ENCODE measurements at places on chromosomes 5 and 9.

DNA sequence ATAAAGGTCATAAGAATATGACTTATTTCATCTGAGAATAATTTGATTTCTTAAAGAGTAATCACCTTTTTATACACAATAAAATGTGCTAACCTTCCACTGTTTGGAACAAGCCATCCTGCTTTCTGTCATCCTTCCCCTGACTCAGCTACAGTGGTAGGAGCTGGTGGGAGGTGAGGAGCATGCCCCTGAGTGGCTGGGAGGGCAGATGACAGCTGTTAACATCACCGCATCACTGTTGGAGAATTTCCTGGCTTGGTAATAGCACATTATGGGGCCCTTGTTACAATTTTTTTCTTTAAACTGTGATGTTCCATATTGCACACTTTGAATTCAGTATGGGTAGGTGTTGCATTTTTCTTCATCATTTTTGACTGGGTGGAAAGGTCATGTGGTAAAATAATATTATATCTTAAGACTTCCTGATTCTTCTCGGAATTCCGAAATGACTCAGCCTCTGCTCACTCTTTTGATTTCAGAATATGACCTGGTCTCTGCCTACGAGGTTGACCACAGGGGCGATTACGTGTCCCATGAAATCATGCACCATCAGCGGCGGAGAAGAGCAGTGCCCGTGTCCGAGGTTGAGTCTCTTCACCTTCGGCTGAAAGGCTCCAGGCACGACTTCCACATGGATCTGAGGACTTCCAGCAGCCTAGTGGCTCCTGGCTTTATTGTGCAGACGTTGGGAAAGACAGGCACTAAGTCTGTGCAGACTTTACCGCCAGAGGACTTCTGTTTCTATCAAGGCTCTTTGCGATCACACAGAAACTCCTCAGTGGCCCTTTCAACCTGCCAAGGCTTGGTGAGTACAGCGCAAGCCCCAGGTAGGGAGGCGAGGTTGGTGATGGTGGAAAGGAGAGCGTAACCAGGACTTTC is 5.8 kb downstream of the ADAMTS16 start:
- DNase-seq = no peak

DNA sequence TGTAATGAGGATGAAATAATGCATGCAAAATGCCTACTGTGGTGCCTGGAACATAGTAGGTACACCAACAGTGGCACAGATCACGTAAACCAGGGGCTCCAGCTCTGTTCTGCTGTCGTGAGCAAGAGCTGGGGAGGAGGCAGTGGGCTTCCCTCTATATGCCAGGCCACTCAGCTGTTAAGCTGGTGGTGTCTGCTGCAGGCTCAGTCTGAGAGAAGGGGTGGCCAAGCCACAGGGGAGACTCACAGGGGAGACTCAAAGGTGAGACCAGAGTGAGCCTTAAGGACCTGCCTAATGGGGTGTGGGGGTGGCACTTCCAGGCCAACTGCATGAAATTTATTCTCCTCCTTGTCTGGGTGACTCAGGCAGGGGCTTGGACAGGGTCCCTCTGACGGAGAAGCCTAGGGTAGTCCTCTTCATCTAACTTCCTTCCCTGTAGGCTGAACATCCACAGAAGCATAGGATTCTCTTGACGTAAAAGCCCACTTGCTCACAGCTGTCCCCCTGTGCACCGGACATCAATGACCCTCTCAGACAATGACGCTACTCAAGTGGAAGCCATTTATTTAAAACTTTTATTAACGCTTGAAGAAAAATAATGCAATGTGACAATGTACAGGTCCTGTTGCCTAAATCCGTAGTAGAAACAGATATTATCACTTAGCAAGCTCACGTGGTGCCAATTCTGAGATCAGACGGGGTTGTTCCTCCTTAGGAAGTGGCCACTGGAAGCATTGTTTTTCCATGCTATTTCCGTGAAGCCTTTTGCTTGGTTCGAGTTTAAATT is 13.9 kb downstream of the STC2 start:
- no peak for DNase-seq

DNA sequence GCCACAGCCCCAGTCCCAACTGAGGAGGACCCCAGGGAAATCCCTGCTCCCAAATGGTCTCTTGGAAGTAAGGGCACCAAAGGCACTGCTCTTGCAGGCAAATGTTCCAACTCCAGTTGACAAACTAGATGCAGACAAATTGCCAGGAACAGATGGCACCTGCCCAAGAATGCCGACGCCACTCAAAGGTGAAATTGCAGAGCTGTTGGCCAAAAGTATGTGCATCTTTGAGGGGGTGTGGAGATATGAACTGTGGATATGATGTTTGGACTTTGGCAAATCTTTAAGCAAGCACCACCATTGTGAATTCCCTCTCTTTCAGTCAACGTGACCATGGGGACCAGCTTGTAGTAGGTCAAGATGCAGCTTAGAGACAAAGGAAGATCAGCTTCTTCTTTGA is 12.0 kb upstream of the CPLX2 start:
- no peak for DNase-seq

DNA sequence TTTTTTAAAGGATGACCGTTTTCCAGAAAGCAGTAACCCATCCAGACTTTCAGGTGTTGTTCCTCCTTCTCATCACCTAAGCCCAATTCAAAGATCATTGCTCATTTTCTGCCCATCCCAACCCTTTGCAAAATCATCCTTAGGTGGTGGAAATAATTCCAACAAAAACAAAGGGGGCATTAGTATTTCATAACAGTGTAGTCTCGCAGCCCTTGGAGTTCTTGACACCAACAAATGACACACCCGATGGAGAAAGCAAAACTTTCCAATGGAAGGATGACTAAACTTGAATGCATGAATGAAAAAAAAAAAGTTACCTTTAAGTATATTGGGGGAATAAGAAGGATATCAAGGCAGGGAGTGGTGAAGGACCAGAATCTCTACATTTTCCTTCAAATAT is 117.0 kb downstream of the PAPPA start:
- DNase-seq = no peak

DNA sequence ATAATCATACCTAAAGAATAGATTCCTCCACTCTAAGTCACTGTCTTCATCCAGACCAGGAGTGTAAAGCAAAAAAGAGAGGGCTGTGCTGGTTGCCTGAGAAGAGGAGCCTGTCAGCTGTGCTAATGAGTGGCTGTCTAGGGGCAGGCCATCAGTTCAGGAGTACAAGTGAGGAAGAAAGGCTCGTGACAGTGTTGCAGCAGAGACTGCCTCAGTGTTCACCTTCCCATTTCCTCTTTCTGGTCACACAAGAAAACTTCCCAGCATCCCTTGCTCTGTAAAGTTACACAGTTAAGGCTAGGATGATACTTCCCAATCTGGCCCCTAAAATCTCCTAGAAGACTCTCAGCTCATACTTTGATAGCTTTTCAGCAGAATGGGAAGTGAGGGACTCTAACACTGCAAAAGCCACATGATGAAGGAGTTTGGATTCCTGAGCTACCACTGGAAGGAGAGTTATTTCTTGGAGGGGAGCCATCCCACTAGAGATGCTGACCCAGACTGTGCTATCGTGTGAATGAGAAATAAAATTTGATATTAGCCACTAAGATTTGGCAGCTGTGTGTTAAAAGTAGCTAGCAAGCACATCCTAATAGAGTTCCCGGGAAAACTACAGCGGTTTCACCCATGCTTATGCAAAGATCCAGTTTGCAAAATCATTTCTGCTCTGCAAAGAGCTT is 67.1 kb downstream of the ADAMTS12 start:
- DNase-seq = no peak

Measured in DMS79 treated with DMSO at 0.1 percent for 48 hours (cell line).